ENCODE measurements at places on chromosomes 16 and 17.

GRCh38 chr16:24850289-24850938, 4.7 kb downstream of the SLC5A11 start:
- no peak for DNase-seq

- no peak for DNase-seq
Observed at GRCh38 chr16:27928542-27928941, 135.0 kb downstream of the GSG1L start.

DNA sequence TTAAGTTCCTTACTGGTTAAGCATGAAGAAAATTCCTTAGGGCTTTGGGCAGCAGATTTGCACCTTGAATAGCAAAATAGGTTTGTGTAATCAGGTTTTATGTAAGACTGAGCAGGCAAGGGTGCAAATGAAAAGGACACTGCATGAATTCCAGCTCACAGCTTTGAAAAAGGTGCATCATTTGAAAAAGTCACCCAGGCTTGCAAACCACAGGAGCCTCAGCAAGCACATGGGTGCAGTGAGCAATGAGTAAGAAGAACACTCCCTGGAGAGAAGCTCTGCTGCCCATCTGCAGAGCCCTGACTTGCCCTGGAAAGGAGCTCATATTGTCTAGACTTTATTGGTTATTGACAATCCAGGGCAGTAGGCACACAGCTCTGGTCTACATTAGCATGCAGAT, 165.6 kb upstream of the KCNJ16 start:
- no peak for DNase-seq

DNA sequence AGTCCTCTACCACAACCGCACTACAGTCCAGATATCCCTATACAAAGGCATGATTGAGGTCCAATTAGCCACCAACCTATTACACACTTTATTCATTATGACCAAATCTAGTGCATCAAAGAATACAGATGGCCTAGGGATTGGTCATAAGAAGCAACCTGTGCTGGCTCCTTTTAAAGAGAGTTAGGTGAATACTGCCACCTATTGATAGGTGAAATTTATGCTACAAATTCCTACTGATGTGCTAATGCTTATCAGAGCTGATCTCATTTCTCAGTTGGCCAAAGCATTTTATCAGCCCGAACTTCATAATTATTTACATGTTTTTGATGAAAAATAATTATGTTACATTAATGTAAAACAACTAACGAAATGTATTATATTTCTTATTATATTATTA, 166.3 kb downstream of the ANKFN1 start:
- DNase-seq = peak; percentile 3

- no peak for DNase-seq
Observed at GRCh38 chr16:79580453-79581191, 19.9 kb downstream of the MAF start.

DNA sequence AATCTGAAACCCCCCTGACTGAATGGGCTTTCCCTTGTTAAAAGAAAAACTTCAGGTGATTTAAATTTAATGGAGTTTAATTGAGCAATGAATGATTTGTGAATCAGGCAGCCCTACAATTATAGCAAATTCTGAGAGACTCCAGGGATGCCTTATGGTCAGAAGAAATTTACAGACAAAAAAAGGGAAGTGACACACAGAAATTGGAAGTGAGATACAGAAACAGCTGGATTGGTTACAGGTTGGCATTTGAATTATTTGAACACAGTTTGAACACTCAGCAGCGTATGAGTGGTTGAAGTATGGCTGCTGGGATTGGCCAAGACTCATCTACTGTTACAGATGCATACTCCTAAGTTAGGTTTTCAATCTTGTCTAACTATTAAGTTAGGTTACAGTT, 19.0 kb upstream of the CPHXL start:
- no peak for DNase-seq

- no peak for DNase-seq
Observed at GRCh38 chr17:15308758-15309157, 32.6 kb downstream of the TEKT3 start.

DNA sequence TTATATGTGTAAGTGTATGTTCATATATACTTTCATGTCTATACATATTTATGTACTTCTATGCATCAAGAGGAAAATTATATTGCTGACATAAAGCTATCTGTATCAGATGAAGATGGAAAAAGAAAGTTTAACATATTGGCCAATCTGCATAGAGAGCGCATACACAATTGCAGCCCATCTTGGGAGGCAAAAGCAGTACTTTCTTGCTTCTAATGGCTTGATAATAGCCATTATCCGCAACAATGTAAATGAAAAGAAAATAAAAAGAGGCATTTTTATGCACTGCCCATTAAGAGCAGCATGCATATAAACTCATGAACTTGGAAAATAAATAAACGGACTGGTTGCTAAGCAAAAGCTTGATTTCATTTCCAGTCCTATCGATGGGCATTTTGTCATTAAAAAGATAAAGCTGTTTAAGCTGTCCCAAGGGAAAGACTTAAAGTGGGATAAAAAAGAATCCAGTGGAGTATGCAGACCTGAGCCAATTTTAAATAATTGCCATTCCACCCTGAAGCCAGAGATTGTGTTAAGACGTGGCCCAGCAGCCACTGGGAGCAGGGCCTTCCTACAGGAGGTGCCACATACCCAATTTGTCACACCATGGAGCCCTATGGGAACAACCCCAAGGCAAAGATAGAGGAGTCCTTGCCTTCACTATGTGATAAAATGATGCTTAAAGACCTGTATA, 183.6 kb upstream of the CDH11 start:
- no peak for DNase-seq

GRCh38 chr17:17401271-17401781, 75.5 kb upstream of the MED9 start:
- DNase-seq = peak; percentile 12

DNA sequence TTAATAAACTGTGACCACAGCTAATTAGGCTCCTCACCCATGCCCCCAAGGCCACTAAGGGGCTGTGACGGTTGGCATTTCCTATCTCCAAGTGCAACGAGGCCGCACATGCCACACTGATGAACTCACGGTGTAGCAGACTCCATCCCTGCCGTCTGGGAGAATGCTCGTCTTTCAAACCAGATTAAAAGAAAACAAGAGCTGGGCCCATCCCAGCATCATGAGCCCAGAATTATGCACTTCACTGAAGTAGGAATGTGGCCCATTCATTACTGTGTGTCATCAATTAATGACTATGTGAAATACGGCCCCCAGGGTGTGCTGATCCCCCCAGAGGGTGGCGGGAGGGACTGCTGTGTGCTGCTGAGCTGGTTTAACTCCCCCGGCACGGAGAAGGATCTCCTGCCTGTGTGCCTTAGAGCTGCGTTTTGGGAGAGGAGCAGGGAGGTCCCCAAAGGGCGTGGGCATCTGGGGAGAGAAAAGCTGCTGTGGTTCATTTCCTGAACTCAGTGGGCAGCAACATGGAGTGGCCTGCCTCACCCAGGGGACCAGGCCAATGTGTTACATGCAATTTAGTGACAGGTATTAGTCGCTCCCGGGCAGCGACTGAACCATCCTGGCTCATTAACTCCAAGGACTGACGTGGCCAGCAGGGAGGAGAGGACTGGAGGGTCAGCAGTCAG, 194.5 kb downstream of the FOXL1 start:
- DNase-seq = no peak

DNA sequence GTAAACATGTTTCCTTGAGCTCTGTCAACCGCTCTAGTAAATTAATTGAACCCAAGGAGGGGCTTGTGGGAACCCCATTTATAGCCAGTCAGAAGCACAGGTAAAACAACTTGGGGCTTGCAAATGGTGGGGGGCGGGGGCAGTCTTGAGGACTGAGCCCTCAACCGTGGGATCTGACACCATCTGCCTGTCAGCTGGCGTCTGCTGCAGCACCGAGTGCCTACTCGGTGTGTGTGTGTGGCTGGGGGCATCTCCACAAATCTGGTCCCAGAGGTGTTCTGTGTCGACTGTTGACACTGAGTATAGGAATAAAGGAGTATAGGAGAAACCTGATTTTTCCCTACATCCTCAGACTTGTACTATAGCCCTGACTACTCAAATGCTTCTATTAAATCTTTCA, 20.6 kb downstream of the CREBBP start:
- no peak for DNase-seq

DNA sequence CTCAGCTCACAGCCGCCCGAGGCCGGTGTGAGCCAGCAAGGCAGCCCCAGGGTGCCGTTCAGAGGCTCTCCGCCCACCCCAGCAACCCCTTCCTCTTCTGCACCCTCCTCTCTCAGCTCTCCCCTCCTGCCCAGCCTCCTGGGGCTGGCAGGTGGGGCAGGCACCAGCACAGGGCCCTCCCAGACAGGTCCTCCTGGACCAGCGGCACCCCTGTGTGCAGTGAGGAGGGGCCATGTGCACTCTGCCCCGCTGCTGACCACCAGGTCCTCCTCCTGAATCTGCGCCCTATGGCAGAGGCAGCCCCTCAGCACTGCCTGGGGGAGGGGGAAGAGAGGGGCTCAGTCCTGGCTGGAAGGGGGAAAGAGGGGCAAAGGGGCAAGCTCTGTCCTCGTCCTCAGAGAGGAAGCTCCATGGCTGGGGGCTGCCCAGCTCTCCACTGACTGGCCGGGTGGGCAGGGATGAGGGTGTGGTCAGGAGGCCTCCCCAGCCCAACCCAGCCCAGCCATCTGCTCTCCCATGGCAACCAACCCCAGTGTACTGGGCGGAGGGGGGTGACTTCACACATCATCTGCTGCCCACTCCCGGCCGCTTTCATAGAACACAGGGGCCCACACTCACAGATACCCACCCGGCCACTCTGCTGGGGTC, 5.4 kb upstream of the BCAR1 start:
- DNase-seq = no peak

- DNase-seq = no peak
Observed at GRCh38 chr17:42354956-42355843, 33.0 kb downstream of the STAT3 start.

DNA sequence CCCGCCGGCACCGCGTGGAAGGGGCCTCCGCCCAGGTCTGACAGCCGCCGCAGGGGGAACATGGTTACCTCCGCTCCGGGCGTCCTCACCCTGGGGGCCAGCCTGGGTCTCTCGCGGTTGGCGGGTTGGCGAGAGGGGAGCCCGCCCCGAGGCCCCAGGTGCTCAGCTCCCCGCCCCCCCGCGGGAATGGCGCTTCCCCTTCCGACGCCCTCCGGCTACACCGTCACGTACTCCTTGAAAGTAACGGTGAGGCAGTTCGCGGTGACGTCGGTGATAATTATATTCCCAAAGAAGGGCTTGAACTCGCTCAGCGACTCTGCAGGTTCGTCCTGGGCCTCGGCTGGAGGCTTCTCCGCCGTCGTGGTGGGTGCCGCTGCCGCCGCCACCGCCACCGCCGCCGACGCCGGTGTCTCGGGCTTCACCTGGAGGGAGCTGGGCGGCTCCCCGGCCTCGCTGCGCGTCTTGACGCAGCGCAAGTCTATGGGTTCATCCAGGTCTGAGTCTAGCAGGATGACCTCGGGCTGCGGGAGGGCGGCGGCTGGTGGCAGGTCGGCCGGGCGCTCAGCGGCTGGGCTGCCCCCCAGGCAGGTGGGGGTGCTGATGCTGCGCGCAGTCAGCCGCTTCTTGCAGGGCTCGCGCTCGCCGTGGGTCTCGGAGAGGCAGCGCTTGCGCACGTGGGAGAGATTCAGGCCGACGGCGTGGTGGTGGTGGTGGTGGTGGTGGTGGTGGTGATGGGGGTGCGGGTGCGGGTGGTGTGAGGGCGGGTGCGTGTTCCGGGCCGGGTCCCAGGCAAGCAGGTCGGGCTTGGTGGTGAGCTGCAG, 5.3 kb downstream of the CBX4 start:
- DNase-seq = no peak

GRCh38 chr17:35944151-35944550, 638 bp upstream of the LYZL6 start:
- DNase-seq = no peak

- DNase-seq = no peak
Observed at GRCh38 chr17:77421630-77421972, 280.8 kb downstream of the SEC14L1 start.

DNA sequence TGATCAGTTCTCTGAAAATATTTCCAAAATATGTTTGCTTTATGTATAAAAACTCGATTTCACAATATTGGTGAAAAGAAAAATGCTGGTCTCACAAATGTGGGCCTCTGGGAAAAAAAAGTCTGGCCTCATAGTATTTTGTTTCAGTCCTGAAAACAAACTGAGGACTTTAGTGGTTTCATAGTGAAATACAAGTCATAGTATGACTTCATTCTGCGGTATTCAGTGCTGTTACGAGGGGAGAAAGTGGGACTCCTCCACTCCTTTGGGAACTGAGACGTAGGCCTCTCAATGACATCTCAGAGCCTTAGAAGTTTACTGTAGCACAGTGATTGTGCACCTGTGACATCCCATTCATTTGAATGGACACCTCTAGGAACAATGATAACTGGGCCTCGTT, 56.0 kb downstream of the CYB561 start:
- DNase-seq = no peak

DNA sequence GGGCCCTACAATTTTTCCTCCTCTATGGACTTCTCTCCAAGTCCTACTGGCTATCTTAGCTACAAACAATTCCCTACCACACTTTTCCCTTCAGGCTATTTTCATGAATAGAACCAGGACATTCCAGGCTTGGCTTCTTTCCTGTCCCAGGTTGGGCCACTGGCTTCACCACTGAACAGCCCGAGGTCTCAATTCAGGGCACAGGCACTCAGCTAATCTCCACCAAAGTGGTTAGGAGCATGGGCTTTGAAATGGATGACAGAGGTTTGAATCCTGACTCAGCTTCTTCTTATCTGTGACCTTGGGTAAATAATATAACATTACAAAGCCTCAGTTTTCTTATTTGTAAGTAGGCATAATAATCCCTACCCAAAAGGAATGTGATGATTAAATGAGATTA, 50.9 kb upstream of the ZNF629 start:
- DNase-seq = no peak

DNA sequence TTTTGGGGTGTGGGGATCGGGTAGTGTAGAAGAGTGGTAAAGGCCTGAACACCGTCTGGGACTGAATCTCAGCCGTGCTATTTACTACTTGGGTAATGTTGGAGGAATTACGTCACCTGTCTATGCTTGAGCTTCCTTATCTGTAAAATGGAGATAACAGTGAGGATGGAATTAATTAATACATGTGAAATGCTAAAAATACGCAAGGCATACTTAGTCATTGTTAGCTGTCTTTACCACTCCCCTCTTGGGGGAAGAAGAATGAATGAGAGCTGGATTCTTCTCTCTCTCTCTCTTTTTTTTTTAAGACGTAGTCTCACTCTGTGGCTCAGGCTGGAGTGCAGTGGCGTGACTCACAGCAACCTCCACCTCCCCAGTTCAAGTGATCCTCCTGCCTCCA, 41.1 kb upstream of the TANGO6 start:
- no peak for DNase-seq

- no peak for DNase-seq
Observed at GRCh38 chr16:12093902-12094301, 117.4 kb downstream of the SNX29 start.

GRCh38 chr17:75848523-75849278, 4.5 kb upstream of the UNC13D start:
- DNase-seq = peak; percentile 63

GRCh38 chr17:43014020-43014648, 7.5 kb downstream of the IFI35 start:
- DNase-seq = no peak

- DNase-seq = no peak
Observed at GRCh38 chr17:67125417-67125816, 81.1 kb downstream of the CACNG1 start.

- no peak for DNase-seq
Observed at GRCh38 chr16:83994703-83995102, 26.7 kb downstream of the NECAB2 start.

GRCh38 chr16:1150511-1150982, 2.4 kb upstream of the CACNA1H start:
- DNase-seq = peak; percentile 22

- DNase-seq = no peak
Observed at GRCh38 chr16:57371494-57372371, 557 bp upstream of the CX3CL1 start.

- DNase-seq = peak; percentile 74
Observed at GRCh38 chr17:41579484-41580243, 7.0 kb downstream of the KRT14 start.

Data from stimulated activated naive CD8-positive, alpha-beta T cell treated with anti-CD3 and anti-CD28 coated beads, Interleukin-15, amount 100 ng/mL, for 72 hours (primary cell).